ENCODE measurements at places on chromosomes 4 and X.

DNA sequence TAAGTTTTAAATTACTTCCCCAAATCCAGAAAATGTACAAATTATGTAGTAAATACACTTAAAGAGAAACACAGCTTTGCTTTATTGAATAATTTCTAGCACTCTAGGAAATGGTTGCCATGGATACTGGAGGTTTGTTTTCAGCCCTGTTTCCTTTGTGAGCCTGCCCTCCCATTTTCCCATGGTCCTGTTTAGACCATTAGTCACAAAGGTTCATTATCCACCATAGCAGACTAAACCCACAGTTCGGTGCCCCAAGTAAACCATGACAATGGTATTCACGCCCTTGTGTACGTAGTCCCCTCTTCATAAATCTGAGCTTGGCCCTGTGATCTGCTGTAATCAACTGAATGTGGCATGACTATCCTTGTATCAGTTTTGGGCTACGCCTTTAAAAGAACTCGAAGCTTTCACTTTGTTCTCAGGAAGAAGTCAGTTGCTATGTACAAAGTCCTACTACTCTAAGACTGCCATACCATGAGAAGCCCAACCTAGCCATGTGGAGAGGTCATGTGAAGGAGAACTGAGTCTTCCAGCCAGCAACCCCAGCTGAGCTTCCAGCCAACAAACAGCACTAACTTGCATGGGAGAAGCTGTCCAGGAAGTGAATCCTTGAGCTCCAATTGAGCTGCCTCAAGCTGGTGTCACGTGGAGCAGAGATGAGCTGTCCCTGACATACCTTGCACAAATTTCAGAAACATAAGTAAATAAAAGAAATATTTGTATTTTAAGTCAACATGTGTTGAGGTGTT, 300.4 kb downstream of the LDB2 start:
- DNase-seq, result no peak

DNA sequence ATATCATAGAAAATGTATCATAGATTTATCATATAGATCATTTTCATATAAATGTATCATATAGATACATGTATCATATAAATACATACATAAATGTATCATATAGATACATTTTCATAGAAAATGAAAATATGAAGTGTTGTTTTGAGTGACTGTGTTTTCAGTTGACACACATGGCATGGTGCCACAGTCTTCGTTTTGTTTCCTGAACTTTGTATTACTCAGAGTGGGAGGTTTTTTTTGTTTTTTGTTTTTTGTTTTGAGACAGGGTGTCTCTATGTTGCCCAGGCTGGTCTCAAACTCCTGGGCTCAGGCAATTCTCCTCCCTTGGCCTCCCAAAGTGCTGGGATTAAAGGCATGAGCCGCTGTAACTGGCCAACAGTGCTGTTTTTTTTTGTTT, 3.9 kb downstream of the RBM10 start:
- DNase-seq, result no peak

DNA sequence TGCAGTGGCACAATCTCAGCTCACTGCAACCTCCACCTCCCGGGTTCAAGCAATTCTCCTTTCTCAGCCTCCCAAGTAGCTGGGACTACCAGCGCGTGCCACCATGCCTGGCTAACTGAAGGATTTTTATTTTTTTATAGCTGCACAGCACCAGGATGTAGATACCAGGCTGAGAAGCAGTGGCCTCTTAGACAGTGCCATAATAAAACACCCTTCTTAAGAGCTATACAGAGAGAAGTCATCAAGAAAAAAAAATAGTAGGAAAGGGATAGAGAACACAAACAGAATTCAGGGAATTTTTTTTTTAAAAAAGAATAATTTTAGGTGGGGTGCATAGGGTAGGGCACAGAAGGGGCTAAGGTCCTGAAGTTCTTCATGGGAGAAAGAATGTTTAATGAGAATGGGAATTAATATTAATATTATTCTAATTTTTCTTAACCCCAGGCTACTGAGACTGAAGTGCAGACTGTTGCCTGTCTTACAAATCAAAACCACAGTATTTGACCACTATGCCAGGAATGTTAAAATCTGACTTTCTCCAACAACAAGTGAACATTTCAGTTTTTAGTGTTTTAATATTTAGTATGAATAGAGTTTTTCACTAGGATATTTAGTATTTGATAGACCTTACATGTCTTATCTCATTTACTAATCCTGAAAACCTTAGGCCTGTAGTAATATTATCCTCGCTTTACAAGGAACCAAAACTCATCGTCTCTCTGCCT, 146.7 kb downstream of the KCNIP4 start:
- DNase-seq, result no peak

DNA sequence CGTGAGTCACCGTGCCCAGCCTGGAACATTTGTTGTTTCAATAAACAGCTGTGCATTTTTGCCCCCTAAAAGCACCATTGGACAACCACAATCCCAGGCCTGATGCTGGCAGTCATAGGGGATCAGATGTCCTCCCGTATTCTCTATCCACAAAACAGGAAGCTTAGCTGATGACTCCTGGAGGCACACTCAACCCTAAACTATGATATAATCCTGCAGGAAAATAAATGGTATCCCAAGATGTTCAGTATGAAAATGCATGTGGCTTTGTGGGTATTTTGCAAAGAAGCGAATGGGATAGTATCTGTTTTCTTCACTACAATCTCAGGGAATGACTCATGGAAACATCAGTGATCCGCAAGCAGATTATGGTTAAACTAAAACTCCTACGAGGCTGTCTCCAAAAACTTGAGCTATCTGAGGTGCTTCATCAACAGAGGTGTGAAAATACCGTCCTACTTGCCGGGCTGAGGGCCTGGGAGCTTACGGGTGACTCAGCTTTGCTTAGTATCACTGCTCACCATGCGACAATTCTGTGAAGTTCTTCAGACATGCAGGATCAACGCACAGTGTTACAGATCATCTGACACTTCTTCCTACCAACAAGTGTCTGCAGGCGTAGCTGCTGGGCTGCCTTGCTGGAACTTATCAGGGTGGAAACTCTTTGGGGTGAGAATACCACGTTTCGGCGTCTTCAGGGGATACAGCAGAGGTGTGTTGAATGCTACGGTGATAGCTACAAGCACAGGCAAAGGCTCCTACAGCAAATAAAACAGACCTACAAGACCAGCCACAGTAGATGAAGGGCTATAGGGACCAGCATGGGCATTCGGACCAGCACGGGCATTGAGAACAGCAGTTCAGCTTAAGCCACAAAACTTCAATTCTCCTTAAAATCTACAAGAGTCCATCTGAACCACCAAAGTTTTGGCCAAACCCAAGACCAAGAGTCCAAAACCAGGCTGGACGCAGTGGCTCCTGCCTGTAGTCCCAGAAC, 148.5 kb downstream of the DHRSX start:
- no peak for DNase-seq

- DNase-seq, result no peak
These were observed 149.2 kb downstream of the PTTG2 start for GRCh38 chr4:38109370-38109769.

DNA sequence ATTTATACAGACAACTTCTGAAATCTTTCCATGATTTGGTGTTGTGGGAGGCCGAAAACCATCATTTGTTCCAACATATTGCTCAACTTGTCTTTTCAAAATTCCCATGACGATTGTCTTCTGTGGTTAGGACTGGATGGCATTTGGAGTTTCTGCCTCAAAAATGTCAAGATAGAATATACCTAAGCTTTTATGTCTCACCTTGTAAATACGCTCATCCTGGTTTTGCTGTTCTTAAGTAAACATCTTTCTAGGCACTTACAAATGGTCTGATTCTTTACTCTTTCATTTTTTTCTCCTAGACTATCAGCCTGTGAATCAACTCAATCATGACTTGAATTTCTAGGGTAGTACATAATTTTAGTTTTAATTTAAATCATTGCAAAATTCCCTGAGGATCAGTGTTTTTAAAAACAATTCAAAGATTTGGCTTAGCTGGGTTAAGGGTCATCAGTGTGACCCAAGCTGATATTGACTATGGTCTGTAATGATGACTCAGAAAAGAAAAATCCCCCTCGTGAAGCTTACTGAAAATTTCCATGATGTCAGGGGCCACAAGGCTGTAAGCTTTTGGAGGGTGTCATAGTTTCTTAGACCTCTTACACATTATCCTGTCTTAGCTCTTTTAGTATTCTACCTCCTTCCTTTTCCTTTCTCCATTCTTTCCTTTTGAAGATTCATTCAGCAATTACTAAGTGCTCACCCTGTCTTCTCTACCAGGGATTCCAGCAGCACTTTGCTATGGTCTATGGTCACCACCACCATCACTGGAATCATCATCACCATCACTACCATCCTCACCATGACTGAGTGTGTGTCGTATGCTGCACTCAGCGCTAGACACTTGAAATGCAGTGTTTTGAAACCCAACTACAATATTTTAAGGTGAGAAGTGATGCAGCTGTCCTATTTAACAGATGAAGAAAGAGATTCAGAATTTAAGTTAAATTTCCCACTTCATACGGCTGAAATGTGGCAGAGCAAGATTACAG, 124.4 kb downstream of the CPE start:
- DNase-seq, result no peak

DNA sequence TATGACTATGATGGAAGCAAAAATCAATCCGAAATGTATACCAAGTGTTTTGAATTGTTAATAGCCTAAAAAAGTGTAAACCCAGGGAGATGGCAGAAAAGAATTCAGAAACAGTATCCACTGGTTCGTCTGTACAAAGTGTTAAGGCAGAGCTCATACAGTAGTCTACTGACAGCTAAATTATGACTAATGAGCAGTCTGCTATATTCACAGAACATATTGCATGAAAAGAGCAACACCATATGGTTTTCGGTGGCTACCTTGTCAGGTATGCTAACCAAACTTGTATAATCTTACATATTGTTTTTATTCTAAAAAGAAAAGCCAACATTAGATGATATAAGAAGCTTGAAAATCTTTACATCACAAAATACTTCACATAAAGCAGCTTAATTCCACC, 18.5 kb downstream of the EPHA5 start:
- no peak for DNase-seq

DNA sequence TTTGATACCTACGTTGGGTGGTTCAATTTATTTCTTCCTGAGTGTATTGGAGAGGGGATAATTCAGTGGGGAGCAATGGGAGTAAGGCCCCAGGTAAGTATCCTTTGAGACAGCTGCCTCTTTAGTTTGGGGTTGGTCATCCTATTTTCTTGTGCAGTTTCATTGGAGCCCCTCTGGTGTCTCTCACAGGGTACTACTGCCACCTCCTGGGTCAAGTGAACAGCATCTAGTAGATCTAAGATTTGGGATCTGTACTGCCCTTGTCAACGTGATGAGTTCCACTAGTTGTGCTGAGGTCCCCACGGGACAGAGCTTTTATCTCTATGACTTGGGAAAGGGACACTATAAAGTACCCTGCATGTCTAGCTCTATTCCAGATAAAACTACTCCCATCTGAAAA, 80.6 kb downstream of the PBDC1 start:
- DNase-seq, result no peak

Data from GM06990 (cell line).